ENCODE measurements at places on chromosomes 13 and 19.

GRCh38 chr13:73521290-73521624, 462.5 kb downstream of the KLF5 start:
- DNase-seq = no peak

- no peak for DNase-seq
These were observed 26.6 kb upstream of the OR10H1 start for GRCh38 chr19:15841875-15842569.

GRCh38 chr19:1041272-1041834, 1.4 kb downstream of the ABCA7 start:
- no peak for DNase-seq

- DNase-seq = no peak
These were observed 6.8 kb upstream of the MBNL2 start for GRCh38 chr13:97215325-97215724.

GRCh38 chr13:29718694-29719093, 123.2 kb upstream of the SLC7A1 start:
- DNase-seq = no peak

DNA sequence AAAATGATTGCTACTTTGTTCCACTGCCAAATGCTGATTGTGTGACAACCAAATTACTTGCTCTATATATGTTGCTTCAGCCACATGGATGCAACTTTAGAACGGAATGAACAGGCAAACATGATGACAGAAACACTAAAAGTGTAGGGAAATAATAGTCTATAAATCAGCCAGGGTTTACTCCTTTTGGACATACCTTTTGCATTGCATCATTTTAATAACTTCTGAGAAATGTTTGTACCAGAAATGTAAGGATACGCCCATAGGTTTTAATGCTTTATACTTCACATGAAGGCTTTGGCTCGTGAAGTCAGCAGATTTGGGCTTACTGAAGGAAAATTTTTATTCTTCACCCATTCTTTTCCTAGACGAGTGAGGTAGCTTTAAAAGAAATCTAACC, 141.0 kb downstream of the POSTN start:
- DNase-seq = peak; percentile 72

- no peak for DNase-seq
These were observed 2.1 kb upstream of the LRP3 start for GRCh38 chr19:33192010-33192409.

GRCh38 chr13:26820871-26821270, 60.3 kb upstream of the GPR12 start:
- DNase-seq = no peak

DNA sequence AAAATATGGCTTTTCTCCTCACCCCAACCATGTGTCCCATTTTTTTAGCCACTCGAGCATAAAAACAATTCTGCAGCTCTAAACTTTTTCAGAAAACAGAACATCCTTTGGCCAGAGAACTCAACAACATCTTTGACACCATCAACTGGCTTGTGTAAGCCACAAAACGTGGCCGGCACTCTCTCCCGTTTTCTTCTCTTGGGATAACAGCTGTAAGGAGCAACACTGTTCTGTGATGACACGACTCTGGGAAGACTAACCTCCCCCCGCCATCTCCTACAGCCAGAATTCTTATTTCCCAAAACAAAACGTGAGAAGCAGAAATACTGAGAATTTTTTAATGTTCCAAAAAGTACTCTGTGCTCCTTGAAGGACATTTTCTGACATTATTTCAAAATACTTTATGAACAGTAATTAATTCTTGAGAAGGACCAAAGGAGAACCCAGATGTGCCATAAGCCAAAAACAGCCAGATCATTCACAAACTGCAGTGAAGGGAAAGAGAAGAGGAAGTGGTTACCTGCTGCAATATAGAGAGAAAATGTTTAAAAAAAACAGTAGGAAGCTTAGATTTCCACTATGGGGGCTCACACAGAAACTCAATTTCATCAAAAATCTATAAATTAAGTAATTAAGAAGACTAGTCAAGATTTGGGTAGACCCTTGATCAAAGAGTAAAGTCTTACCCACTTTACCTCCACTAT, 25.8 kb downstream of the COL4A1 start:
- DNase-seq = no peak

GRCh38 chr19:28553005-28553404, 659.9 kb downstream of the UQCRFS1 start:
- peak; percentile 9 for DNase-seq

- DNase-seq = no peak
These were observed 25.9 kb upstream of the SPACA7 start for GRCh38 chr13:112350300-112350699.

DNA sequence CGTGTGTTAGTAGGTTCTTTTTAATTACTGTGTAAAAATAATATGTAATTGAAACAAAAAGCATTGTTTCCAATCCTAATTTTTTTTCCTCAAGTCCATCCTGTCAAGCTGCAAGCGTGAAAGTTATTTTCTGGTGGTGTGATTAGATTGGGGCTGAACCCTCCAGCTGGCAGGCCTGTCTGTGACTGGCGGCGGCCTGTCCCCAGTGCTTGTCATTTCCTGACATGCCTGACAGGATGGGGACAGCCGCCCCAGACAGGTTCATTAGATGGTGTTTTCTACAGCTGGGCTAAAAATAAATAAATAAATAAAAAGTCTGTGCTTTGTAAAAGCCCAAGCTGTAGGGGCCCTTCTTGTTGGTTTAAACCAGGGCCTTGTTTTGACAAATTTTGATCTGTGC, 53.7 kb upstream of the MAB21L1 start:
- no peak for DNase-seq

DNA sequence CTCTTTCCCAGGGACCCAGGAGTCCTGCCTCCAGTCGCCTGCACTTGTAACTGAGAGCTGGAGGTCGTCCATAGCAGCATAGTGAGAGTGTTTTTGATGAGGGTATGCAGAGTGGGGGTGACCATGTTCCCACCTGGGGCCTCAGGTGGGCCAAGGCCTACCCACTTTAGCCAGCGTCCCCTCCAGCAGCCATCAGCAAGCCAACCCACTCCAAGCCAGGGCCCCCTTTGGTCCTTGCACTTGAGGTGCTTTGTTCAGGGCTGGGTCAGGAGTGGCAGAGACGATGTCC, 11.9 kb upstream of the SMG9 start:
- DNase-seq = no peak

DNA sequence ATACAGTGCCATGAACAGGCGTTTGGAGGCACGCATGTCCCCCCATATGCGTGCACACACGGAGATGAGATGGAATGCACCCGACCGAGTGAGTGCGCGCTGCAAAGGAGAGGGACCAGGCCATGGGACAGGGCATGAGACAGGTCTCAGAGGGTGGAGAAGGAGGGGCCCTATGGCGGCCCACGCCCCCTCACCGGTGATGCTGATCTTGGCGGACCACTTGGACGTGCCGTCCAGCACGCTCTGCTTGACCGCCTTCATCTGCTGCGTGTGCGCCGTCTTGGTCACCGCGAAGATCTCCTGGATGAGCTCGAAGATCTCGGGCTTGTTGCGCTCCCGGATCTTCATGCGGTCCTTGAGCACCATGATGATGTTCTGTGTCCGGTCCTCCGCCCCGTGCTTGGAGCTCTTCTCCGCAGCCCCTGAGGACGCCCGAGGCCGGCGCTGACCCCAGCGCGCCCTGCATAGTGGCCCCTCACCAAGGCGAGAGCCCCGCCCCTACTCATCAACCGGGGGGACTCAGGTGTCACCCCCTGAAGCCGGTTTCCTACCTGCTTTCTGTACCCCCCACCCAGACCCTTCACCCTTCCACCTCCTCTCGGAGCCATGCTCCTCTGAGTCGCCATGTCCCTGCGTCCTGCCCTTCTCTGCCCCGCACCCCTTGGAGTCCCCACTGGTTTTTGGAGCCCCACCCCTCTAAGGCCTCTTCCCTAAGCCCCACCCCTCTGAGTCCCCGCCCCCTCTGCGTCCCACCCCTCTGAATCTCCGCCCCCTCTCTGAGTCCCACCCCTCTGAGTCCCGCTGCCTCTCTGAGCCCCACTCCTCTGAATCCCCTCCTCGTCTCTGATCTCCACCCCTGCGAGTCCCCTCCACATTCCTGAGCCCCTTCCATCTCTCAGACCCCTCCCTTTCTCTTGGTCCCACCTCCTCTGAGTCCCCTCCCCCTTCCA, 40.8 kb downstream of the UNC13A start:
- no peak for DNase-seq

DNA sequence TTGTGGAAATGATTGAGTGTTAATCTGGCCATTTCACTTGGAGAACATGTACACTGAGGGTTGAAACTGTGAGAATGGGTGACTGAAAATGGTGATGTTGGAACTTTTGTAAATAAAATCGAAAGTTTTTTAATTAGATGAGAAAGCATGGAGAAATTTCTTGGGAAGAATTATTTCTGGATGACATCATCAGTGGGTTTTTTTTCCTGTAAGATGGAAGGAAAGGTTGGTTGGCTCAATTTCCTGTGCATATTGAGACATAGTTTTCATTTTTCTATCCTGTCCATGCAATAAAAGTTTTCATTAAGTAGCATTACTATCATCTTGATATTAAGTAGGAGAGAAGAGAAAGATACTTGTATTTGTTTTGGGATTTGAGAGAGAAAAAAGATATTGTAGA, 120.6 kb upstream of the HTR2A start:
- peak; percentile 45 for DNase-seq

DNA sequence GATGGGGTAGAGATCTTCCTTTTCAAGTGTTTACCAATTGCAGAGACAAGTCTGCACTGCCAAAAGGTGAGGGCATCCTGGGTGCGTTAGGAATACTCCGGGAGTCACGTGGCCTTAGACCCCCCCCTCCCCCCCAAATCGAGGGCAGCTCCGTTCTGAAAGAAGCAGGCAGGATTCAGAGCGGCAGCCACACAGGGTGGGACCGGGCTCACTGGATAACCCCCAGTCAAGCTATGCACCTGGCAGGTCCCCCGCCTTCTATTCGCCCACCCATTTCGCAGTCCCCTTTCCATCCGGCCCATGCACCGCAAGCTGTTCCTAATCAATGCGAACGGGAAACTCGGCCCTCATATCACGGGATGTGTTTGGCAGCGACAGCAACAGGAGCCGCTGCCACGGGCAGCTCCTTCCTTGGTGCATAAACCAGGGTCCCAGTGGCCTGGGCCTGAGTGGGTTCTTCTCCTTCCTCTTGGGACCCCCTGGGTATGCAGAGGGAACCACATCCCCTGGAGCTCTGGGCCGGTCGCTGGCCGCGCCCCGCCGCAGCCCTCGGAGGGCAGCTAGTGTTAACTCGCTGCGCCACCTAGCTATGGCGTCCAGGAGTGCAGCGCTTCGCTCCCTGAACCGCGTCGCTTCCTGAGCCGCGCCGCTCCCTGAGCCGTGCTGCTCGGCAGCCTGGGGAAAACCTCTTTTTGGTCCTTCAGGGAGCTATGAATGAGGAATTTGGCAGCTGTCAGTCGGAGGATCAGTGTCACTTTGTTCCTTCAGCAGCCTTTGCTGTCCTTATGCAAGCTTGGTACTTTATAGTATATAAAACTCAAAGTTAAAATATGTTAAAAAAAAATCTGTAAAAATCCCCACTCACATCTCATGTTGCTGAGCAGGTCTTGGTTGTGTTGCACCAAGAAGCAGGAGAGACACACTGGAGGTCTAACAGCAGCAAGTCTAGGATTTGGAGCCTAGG, 41.4 kb downstream of the LYL1 start:
- DNase-seq = peak; percentile 80

DNA sequence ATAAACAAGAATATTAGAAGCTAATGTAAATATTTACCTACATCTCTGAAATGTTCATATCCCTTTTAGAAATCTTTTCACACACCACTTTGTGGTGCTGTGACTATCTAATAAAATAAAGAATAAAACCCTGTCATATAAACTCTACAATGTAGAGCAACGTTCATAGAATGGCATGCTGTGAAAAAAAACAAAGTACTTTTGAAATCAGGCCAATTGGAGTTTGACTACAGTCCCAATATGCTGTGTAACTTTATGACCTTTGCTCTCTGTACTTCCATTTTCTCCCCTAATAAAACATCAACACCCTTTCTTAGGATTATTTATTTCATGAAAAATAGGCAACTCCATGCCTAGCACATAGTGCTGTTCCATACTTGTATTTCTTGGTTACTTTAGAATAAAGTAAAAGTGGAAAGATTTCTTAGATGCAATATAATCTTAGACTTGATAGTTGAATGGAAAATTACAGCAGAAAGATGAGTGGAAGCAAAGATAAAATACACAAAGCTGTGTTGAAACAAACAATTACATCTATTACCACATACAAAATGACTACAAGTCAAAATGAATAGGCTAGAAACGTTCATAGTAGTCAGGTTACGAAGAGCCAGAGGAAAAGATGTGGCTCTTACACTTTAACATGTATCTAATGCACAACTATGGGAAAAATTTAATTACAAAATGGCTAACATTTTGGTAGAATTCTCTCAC, 613.2 kb upstream of the SLITRK5 start:
- peak; percentile 0 for DNase-seq

DNA sequence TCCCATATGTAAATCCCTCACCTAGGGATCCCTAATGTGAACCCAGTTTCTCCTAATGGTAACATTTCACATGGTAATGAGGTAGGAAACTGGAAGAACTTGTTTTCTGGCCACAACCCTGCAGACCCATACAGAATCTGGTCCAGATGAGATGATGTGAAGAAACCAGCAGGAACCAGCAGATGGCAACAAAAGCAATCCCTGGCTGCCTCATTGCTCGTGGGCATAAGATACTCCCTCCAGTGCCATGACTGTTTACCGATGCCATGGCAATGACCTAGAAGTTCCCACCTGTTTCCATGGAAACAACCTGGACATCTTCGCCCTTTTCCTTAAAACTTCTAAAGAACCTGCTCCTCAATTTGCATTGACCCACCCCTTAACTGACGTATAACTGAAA, 1.4 kb upstream of the CD209 start:
- DNase-seq = no peak

DNA sequence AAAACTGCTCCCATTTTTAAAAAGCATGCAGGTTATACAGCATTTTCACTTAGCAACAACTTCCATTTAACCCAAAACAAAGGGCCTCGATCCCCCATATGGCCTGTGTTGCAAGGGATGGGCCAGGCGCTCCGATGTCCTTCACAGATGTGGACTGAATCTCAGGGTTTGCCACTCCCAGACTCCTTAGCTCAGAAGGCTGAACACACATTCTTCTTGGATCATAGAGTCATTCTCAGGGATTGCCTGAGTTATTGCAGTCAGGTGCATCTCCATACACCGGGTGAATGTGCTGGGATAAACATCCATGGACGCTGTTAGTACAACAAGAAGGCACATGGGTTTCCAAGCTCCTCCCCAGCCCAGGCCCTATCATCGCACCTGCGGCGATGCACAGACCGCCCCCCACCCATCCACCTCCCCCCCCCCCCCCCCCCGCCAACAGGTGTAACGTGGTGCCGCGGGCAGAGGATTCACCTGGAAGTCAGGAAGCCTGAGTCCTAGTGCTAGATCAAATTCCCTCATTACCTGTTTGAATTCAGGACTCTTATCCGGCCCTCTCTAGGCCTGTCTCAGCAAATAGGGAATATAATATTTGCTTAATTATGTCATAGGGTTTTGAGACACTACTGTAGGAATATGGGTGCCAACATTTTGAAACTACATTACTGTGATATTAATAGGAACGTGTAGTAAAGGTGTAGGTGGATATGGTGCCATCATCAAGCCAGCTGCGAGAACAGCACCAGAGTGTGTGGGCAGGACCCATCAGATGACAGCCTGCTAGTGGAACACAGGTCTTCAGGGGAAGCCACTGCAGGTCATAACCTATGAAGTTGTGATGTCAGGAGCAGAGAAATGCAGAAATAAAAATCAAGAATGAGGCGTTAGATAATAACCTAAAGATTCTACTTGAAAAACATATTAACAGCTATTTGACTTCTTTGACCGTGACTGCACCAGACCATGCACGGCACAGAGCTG, 110.9 kb downstream of the SACS start:
- no peak for DNase-seq

GRCh38 chr13:48859272-48860105, 116.2 kb upstream of the FNDC3A start:
- no peak for DNase-seq

- DNase-seq = peak; percentile 37
These were observed 43.0 kb downstream of the METTL21C start for GRCh38 chr13:102651892-102652291.

Data from fibroblast of skin of scalp (primary cell).